CD4-positive, alpha-beta T cell treated with Interleukin-10 for 1 hour (primary cell): ENCODE measurements at places on chromosomes 7 and 10.
A peak's percentile ranks its signal among the peaks of the same experiment; 100 is the strongest.

- DNase-seq, result no peak
Measured at GRCh38 chr7:65972976-65973375, 9.0 kb downstream of the GUSB start.

DNA sequence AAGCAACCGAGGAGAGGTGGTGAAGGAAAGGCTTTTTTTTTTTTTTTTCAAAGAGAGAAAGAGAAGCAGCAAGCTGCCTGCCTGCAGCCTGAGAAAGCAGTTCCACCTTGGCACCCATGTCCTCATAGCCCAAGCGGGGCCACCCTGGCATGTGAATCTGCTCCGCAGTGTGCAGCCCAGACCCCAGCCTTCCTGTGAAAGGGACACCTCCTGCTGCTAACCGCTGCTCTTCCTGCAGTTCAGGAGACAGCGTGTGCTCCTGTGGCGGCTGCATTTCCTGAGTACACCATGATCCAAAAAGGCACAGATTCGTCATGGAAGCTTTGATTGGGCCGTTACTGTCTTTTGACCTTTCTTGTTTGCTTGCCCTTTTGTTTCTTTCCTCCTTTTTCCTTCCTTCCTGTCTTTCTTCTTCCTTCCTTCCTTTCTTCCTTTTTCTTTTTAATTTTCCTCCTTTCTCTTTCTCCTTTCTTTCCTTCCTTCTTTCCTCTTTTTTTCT lies 38.1 kb downstream of the IKZF1 start:
- peak; percentile 69 for DNase-seq

DNA sequence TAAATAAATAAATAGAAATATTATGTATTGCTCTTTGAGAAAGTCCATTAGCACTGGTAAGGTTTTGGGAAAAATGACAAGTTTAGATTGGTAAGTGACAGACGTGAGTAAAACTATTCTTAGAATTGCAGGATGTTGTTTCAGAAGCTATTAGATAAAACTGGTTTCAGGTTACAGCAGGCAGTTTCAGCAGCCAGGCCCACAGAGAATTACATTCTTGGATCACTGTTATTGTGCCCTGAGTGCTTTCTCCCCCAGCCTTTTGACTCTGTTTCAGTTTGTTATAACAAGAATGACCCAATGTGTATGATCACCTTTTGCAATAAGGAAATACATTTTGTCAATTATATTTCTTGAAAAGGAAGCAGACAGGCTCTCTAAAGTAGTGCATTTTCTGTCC lies 86.5 kb downstream of the DKK1 start:
- no peak for DNase-seq

DNA sequence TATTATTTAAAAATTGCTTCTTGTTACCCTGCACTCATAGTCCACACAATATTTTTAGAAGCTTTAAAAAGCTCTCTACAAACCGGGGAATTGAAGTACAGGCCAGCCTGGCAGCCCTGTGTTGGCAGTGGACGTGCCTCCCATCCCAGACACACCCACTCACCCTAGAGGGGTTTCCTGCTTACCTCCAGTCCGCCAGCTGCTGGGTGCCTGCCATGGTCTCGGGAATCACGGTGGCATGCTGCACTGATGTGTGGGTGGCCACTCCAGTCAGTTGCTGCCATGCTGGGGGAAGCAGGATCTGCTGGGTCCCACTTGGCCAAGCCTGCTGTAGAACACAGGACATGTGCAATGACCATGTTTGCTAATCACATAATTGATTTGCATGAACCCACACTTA lies 80.4 kb downstream of the CLEC2L start:
- no peak for DNase-seq

DNA sequence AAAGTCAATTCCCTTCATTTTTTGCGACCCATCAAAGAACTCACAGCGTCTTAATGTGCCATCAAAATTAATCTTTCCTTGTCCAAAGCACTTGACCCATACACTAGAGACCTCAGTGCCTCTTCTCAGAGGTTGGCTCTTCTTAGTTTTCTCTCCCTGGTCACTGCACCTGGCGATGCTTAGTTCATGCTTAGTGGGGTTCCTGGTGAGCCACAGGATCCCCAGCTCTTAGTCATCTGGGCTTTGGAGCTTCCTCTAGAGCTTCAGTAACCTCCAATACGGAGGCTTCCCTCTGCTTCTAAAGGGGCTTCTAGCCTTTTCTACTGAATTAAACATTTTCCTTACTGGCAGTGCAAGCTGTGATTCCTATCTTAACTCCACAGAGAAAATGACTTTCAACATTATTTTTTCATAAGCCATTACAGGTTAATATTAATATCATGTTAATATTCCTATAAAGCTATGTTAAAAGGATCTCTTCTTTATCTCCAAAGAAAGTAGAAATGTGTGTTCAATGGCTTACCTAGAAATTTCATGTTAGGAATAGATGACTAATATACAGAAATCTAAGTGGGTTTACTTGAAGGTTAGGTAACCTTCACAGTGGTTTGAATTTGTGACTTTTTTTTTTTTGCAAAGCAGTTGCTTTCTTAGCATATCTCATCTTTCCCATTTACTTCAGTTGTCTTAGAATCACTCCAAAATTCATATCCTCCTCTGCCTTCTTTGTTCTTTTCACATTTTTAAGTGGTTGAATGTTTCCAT lies 295.2 kb downstream of the CAMK1D start:
- no peak for DNase-seq

DNA sequence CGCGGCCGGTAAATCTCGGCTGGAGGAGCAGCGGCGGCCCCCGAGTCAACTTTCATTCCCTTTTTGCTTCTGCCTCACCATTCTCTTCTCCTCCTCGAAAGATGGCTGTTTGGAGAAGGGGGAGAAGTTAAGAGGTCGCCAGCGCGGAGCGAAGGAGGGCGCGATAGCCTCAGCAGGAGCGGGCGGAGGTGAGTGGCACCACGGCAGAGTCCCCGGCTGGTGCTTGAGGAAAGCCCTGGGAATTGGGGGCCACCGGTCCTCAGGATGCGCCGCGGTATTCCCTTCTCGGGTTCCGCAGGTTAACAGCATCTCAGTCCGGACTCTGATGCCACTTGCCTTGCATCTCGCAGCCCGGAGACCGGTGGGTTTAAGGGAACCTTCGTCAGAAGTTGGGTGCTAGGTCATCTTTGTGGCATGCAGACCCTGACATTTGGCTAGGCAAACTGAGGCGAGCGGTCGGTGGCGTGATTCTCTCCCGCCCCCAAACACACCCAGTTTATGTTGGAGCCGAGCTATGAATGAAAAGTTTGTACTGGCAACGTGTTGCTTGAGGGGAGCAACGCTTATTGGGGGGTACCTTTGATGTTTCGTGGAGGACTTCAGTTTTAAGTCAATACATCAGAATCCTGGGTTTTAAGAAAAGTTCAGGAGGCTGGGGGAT lies 59.5 kb upstream of the PRPS1L1 start:
- no peak for DNase-seq

- DNase-seq, result peak; percentile 42
Measured at GRCh38 chr10:30639946-30640786, 10.6 kb upstream of the LYZL2 start.

DNA sequence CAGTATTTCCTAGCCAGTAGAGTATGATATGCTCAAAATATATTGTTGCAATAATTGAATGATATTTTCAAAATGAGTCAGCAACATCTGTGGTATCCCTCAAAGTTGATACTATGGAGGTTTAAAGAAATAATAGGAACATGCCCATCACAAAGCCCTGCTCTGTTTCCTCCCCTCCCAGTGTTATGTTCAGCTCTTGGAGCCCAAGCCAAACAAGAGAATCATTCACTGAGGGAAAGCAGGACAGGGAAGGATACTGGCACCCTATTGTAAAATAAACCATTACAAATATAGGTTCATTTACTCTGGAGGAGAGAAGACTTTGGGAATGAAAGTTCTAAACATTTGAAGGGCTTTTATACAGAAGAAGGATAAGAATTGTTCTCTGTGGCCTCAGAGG lies 37.6 kb downstream of the SORCS3 start:
- no peak for DNase-seq

DNA sequence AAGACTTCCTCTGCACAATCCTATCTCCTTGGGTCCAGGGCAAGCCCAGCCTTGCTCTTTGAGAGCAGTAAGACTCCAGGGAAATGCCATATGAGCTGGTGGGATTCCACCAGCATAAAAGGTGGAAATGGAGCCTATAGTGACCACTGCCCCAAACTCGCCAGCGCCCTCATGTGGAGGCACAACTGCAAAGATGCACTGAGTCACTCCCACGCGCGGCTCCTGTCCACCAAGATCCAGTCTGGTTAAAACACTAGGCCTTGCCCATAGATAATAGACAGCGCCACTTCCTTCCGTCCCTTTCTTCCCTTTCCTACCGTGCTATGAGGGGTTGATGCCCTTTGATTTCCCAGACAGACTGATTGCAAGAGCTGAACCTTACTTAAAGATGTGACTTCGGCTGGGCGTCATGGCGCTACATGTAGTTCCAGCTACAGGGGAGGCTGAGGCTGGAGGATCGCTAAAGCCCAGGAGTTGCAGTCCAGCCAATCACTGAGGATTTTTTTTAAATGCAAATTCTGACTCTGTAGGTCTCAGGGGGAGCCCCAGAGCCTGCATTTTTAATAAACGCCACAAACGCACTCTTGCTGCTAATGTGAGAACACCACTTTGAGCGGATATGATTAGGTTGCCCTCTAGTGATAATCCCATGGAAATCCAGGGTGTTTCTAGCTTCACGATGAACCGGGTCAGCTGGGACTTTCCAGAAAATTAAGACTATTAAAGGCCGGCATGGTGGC lies 136.5 kb downstream of the EPC1 start:
- peak; percentile 10 for DNase-seq

DNA sequence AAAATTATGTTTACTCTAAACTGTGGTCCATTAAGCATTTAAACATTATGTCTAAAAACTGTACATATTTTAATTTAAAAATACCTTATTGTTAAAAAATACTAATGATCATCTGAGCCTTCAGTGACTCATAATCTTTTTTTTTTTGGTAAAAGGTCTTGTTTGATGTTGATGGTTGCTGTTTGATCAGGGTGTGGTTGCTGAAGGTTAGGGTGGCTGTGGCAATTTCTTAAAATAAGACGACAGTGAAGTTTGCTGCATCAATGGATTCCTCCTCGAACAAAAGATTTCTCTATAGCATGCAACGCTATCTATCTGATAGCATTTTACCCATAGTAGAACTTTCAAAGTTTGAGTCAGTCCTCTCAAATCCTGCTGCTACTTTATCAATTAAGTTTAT lies 180.0 kb upstream of the AHR start:
- DNase-seq, result no peak

- no peak for DNase-seq
Measured at GRCh38 chr7:130263130-130263529, 3.5 kb upstream of the CPA2 start.

DNA sequence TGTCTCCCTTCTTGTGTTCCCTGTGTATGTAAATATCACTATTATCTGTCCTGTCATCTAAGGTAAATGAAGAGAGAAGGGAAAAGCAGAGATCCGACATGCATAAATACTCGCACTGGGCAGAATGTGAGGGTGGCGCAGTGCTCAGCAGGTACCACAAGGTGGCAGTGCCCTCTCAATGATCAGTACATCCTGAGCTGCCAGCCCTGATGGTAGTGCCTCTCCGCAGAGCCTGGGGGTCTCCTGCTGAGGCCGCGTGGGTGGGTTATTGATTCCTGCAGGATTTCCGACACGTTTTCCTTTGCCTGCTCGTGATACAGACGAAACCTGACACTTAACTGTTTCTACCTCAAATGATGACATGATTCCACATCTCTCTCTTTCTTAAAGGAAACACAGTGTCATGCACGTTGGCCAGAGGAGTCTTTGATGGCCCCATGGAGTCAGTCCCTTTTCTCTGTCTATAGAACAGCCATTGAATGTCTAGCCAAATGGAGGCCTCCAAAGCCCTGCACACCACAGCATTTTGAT lies 19.8 kb downstream of the RGR start:
- peak; percentile 69 for DNase-seq

GRCh38 chr10:5078547-5079180 lies 15.6 kb upstream of the AKR1C3 start:
- DNase-seq, result no peak

GRCh38 chr10:3619241-3619640 lies 165.8 kb downstream of the KLF6 start:
- no peak for DNase-seq

GRCh38 chr7:128914566-128915151 lies 4.2 kb upstream of the KCP start:
- no peak for DNase-seq

DNA sequence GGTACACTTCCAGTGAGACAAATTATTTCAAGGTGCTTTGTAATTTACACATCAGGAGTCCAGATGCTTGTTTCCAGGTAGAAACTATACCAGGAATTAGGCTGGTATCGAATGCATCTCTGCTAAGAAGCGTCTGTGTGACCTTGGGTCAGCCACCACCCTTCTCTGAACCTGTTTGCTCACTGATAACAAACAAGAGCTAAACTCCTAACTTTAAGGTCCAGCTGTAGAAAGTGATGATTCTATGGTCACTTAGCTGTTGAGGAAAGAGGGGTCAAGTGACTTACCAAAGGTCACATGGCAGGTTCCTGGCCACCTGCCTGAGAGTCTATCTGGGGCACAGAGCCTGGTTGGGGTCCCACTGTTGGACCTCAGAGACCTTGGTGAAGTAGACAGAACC lies 95.4 kb downstream of the HIF1AN start:
- no peak for DNase-seq
